SJCRH30 (cell line): ENCODE measurements at places on chromosomes 1 and 21. TPM values are rescaled to one million over a fixed set of nuclear protein-coding genes. Genes with fewer than 3 reads are reported as not detected.

GRCh38 chr1:224897529-224898327, 31.7 kb upstream of the DNAH14 start:
- H3K4me3 ChIP-seq: no peak overlapping the region
- H3K4me1 ChIP-seq: peaks cover 16% of the 10 kb centered on the region
- no peaks in the 10 kb centered on the region for H3K36me3 ChIP-seq
- DNase-seq: no peak
- peaks cover 3% of the 10 kb centered on the region; the same call in 1 of the 2 replicates for H3K27me3 ChIP-seq

DNA sequence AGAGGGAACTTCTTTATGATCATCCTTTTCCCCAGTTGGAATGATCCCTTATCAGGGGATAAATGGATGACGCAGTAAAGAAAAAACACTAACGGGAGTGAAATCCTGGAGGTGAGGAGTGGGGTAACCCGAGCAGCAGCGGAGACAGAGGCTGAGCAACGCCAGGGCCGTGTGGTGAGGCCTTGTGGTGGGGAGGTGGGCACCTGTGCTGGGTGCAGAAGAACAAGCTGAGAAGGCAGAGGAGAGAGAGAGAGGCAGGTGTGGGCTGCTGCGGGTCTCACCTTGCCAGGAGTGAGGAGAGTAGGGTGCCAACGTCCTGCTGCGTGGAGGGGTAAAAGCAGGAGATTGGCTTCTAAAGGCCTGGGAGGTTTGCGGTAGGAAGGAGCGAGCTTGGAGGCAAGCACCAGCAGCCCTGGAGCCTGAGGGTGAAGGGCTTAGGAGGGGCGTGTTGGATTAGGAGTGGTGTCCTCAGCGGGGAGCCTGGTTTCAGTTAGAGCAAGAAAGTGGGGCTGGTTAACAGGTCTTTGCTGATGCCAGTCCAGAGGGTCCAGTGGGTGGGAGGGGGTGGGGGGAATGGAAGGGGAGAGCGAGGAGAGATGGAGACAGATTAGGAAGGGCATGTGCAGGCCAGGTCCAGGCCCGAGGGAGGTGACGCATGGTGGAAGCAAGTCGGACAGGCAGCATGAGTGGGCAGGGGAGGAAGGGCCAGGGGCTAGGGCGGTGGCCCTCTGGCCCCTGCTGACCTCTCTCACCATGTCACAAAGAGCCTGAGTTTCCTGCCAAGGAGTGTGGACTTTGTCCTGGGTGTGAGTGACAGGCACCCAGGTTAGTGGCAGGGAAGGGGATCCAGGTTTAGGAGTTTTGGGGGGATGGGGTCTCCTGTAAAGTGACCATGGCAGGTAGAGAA, 36.7 kb upstream of the LHX4 start:
- H3K4me1 ChIP-seq: no peaks in the 10 kb centered on the region
- DNase-seq: no peak
- no peak overlapping the region for H3K4me3 ChIP-seq

- no peaks in the 10 kb centered on the region for H3K36me3 ChIP-seq
- H3K27me3 ChIP-seq: no peaks in the 10 kb centered on the region
- DNase-seq: peak; percentile 22
- peak overlapping the region; percentile 54 for H3K27ac ChIP-seq
- H3K4me3 ChIP-seq: no peak overlapping the region
- H3K4me1 ChIP-seq: peaks cover 21% of the 10 kb centered on the region
Observed at GRCh38 chr1:98323388-98323787, 338.1 kb upstream of the SNX7 start.

- H3K36me3 ChIP-seq: peaks cover 7% of the 10 kb centered on the region; the same call in 1 of the 2 replicates
- peaks cover 30% of the 10 kb centered on the region for H3K4me1 ChIP-seq
- H3K4me3 ChIP-seq: no peak overlapping the region
- DNase-seq: no peak
- no peak overlapping the region for H3K27ac ChIP-seq
- H3K27me3 ChIP-seq: no peaks in the 10 kb centered on the region
Observed at GRCh38 chr1:30900486-30900885, 8.1 kb downstream of the SDC3 start.

GRCh38 chr1:82690411-82690810, 889.7 kb downstream of the ADGRL2 start:
- no peak for DNase-seq
- no peaks in the 10 kb centered on the region for H3K36me3 ChIP-seq
- no peak overlapping the region for H3K27ac ChIP-seq
- no peak overlapping the region for H3K4me3 ChIP-seq

- DNase-seq: no peak
- no peaks in the 10 kb centered on the region for H3K36me3 ChIP-seq
- H3K4me3 ChIP-seq: peak overlapping the region; percentile 80; the same call in 1 of the 2 replicates
- peaks cover 12% of the 10 kb centered on the region; the same call in 1 of the 2 replicates for H3K4me1 ChIP-seq
- H3K27ac ChIP-seq: no peak overlapping the region
Observed at GRCh38 chr1:206636671-206637070, 1.3 kb downstream of the DYRK3 start.

DNA sequence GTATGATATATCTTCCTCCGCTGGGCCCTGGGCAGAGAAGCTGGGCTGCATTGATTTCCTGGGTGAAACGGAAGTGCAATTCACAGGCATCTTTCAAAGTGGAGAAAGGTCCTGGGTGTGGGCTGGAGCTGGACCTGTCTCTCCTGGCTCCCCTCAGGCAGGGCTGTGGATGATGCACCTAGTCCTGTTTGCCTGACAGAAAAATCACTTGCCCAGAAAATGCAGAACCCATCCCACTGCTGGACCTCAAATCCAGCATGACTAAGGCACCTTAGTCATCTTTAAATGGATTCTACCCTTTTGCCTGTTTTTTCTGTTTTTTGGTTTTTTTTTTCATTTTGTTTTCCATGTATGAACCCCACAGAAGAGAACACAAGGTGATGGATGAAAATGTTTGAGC, 49.7 kb downstream of the MYSM1 start:
- H3K4me1 ChIP-seq: 0 out of 2 replicates have a peak, but pooled peaks cover 2% of the 10 kb centered on the region
- DNase-seq: no peak
- H3K36me3 ChIP-seq: peaks cover 16% of the 10 kb centered on the region
- no peak overlapping the region for H3K27ac ChIP-seq

DNA sequence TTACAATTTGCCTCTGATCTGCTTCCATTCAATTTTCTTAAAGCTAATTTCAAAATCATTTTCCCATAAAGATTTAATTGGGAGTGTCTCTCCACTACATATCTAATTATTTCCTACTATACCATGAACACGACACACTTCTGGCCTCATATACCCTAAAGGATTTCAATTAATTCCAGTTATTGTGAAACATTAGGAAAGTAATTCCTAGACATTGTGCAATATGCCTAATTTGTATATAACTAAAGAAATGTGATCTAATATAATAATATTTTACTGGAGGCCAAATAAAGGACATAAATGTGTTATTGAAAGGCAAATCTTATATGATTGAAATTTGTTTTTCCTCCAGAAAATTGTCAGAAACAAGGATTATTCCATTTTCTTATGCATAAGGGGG, 727.2 kb upstream of the ADGRL2 start:
- H3K27ac ChIP-seq: no peak overlapping the region
- H3K4me3 ChIP-seq: no peak overlapping the region
- no peaks in the 10 kb centered on the region; the same call in 1 of the 2 replicates for H3K36me3 ChIP-seq
- 0 out of 2 replicates have a peak, but pooled peaks cover 5% of the 10 kb centered on the region for H3K4me1 ChIP-seq
- DNase-seq: no peak
- H3K27me3 ChIP-seq: no peaks in the 10 kb centered on the region

DNA sequence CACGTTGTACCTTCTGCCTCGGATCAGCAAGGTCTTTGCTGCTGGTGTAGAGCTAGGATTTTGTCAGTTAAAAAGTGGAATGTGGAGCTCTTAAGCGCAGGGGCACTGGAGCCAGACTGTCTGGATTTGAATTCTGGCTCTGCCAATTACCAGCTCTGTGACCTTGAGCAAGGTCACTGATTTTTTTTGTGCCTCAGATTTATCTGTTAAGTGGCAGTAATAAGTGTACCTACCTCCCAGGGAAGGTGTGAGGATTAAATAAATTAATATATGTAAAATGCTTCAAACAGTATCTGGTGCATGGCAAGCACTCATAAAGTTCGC, 40.3 kb downstream of the UBE2U start:
- no peak for DNase-seq
- no peaks in the 10 kb centered on the region for H3K4me1 ChIP-seq
- H3K27me3 ChIP-seq: no peaks in the 10 kb centered on the region
- H3K27ac ChIP-seq: no peak overlapping the region

DNA sequence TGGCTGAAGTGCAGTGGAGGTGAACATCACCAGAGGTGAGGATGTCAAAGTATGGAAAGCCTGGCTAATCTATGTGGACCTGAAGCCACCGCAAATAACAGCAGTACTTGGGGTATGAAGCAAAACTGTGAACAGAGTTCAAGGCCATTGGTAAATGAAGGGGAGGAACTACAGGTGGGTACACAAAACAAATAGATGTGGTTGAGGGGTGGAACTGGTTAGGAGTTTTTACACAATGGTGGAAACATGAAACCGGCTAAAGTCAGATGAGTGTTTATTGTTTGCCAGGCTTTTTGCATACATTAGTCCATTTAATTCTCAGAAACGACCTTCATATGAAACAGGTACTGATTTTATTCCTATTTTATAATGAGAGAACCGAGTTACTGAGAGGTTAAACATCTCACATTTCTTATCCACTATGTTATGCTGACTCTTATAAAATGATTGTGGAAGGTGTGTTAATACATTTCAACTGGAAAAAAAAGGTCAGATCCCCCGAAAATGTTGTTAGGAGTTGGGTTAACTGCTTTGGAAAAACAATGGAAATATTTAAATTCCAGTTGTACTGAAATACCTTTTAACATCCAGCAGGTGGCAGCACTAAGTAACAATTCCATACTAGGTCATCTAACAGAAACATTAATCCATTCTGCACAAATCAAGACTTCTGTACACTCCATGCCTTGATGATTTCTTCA, 44.3 kb upstream of the GTF2B start:
- no peak for DNase-seq
- H3K27me3 ChIP-seq: no peaks in the 10 kb centered on the region
- no peak overlapping the region for H3K27ac ChIP-seq
- no peaks in the 10 kb centered on the region for H3K4me1 ChIP-seq

DNA sequence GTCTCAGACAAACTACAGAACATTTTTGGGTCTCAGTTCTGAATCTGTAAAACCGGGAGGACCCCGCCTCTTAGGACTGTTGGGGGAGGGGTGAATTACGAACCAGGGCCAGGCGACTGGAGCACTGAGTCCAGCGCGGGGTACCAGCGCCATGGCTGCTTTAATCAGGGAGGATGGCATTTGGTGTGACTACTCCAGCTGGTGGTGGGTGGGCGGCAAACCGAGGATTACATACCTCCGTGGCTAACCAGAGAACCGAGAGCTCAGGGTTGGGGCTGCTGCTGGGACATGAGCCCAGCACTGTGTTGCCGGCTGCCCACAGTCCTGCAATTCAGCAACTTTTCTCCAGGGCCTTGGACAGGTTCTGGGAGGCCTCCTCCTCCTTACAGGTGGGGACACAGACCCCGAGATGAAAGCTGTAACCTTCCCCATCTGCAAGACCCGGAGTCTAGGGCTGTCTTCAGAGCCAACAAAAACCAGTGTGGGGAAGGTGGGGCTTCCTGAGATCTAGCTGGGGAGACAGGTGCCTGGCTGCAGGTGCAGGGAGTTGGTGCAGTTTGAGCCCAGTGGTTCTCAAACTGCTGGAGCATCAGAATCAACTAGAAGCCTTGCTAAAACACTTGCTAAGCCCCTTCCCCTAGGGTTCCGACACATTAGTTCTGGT, 273.5 kb downstream of the FOXD2 start:
- no peak for DNase-seq
- H3K27me3 ChIP-seq: no peaks in the 10 kb centered on the region; the same call in 1 of the 2 replicates
- H3K27ac ChIP-seq: no peak overlapping the region
- H3K36me3 ChIP-seq: no peaks in the 10 kb centered on the region
- no peak overlapping the region for H3K4me3 ChIP-seq

- H3K4me3 ChIP-seq: no peak overlapping the region
- no peaks in the 10 kb centered on the region for H3K27me3 ChIP-seq
- no peak for DNase-seq
Observed at GRCh38 chr1:239722035-239722434, 335.7 kb downstream of the CHRM3 start.

- H3K27ac ChIP-seq: peak overlapping the region; percentile 91
- 0 out of 2 replicates have a peak, but pooled peaks cover 2% of the 10 kb centered on the region for H3K36me3 ChIP-seq
- peak overlapping the region; percentile 91 for H3K4me3 ChIP-seq
- no peaks in the 10 kb centered on the region for H3K27me3 ChIP-seq
- H3K4me1 ChIP-seq: peaks cover 13% of the 10 kb centered on the region; the same call in 1 of the 2 replicates
Observed at GRCh38 chr1:205630651-205631009, 1.2 kb downstream of the ELK4 start.

DNA sequence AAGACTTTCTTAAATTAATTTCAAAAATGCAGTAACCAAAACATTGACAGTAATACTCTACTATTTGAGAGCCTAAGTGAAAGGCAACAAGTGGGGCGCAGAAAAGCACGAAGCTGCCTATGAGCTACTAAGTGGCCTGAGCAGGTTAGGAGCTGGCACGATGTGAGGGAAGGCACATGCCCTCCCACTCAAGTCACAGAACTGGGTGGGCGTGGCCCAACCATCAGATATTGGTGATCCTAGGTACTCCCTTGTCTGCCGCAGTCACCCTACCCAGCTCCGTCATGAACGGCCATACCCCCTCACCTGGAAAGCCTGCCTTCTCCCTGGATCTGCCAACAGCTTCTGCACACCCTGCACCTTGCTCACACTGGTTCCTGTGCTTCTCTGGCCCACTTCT, 40.8 kb downstream of the SSBP3 start:
- H3K27ac ChIP-seq: no peak overlapping the region
- H3K4me3 ChIP-seq: no peak overlapping the region

GRCh38 chr1:204574016-204574864, 58.0 kb downstream of the MDM4 start:
- DNase-seq: no peak
- no peak overlapping the region for H3K4me3 ChIP-seq
- no peak overlapping the region for H3K27ac ChIP-seq
- H3K36me3 ChIP-seq: no peaks in the 10 kb centered on the region
- 0 out of 2 replicates have a peak, but pooled peaks cover 2% of the 10 kb centered on the region for H3K27me3 ChIP-seq
- H3K4me1 ChIP-seq: no peaks in the 10 kb centered on the region

DNA sequence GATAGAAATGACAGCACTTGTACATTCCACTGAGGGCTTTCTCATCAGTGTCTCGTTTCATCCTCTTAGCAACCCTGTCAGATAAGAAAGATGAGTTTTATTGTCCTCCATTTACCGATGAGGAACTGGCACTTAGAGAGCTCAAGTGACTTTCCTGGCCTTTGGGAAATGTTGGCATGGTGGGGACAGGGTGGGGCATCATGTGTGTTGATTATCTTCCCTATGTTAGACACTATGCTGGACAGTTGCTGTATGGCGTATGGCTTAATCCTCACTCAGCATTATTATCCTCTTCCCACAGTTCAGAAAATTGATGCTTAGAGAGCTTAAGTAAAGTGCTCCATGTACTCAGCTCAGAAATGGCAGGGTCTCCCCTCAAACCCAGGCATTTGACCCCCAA, 163.2 kb downstream of the CAMTA1 start:
- no peaks in the 10 kb centered on the region for H3K4me1 ChIP-seq
- 0 out of 2 replicates have a peak, but pooled peaks cover 7% of the 10 kb centered on the region for H3K27me3 ChIP-seq
- DNase-seq: no peak
- no peak overlapping the region for H3K27ac ChIP-seq
- H3K36me3 ChIP-seq: no peaks in the 10 kb centered on the region

The FCRLA gene
- total RNA-seq: 164 and 168 TPM in 2 replicates

The FAM3B gene
- not detected in 2 replicates for total RNA-seq

The FCRL5 gene
- 0.02 TPM in 1 of 2 replicates, not detected in the other for total RNA-seq

The MAEL gene
- not detected in 2 replicates for total RNA-seq

The ELF3 gene
- total RNA-seq: 0.51 and 0.59 TPM in 2 replicates

The LDLRAD1 gene
- not detected in 2 replicates for total RNA-seq

The C1orf210 gene
- not detected in 2 replicates for total RNA-seq

The SLC66A1 gene
- 31.3 and 33.4 TPM in 2 replicates for total RNA-seq

The S100A8 gene
- not detected in 2 replicates for total RNA-seq

The DNALI1 gene
- 10.0 and 10.1 TPM in 2 replicates for total RNA-seq

The GPR137B gene
- total RNA-seq: 7.6 and 8.7 TPM in 2 replicates

The SEC16B gene
- total RNA-seq: 0.04 and 0.08 TPM in 2 replicates

The IGSF3 gene
- total RNA-seq: 20.8 and 22.7 TPM in 2 replicates

The NUDT4B gene
- total RNA-seq: 5.8 and 7.3 TPM in 2 replicates

The SPRR2A gene
- not detected in 2 replicates for total RNA-seq
